ENCODE measurements at places on chromosomes 11 and 22. TPM values are rescaled to one million over a fixed set of nuclear protein-coding genes. Genes with fewer than 3 reads are reported as not detected.

The KCNQ1 gene
- 52.9 TPM for total RNA-seq

The PANX3 gene
- not detected for total RNA-seq

The PTDSS2 gene
- total RNA-seq: 31.1 TPM

The YAP1 gene
- total RNA-seq: 127 TPM

The NLRP6 gene
- 1.7 TPM for total RNA-seq

The ARFIP2 gene
- total RNA-seq: 36.4 TPM

The KDELR3 gene
- 5.9 TPM for total RNA-seq

The TMEM191B gene
- total RNA-seq: 2.1 TPM

The EHBP1L1 gene
- total RNA-seq: 88.3 TPM

The ANO5 gene
- total RNA-seq: 5.9 TPM

The TRIM48 gene
- not detected for total RNA-seq

The SULT4A1 gene
- not detected for total RNA-seq

The CLMP gene
- 17.6 TPM for total RNA-seq

The OR5P2 gene
- total RNA-seq: 1.3 TPM

The FAM227A gene
- total RNA-seq: 0.98 TPM

The OR52A1 gene
- total RNA-seq: not detected

The FGF4 gene
- not detected for total RNA-seq

The NPAS4 gene
- total RNA-seq: not detected

The PACSIN3 gene
- 36.9 TPM for total RNA-seq

The MRGPRX3 gene
- total RNA-seq: not detected

The SGSM1 gene
- 3.8 TPM for total RNA-seq

The OVOL1 gene
- total RNA-seq: 2.7 TPM

The PRRG4 gene
- total RNA-seq: 12.6 TPM

The ANGPTL5 gene
- total RNA-seq: 0.23 TPM

The MS4A6E gene
- total RNA-seq: not detected

The MUC5AC gene
- total RNA-seq: not detected

The MMP13 gene
- total RNA-seq: not detected

The AP1B1 gene
- 62.4 TPM for total RNA-seq
